ENCODE measurements at places on chromosomes 2 and 18.

DNA sequence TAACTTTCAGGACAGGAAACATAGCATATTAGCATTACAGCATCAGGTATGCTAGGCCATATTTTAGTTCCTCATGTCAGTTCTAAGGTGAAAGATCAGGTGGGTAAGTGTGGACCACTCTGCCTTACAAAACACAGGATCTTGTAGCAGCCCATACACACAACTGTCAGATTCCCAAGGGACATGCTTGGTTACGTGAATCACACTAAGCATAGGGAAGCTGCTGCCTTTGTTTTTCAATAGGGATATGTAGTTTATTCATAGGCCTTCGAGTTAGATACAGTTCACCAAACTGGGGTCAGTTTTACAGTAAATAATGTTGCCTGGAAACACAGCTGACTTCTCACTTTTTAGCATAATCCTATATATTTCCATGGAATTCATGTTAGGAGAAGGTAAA, 116.1 kb upstream of the OTX1 start:
- no peak for DNase-seq

GRCh38 chr18:38007026-38007425, 441.4 kb upstream of the CELF4 start:
- DNase-seq: no peak

DNA sequence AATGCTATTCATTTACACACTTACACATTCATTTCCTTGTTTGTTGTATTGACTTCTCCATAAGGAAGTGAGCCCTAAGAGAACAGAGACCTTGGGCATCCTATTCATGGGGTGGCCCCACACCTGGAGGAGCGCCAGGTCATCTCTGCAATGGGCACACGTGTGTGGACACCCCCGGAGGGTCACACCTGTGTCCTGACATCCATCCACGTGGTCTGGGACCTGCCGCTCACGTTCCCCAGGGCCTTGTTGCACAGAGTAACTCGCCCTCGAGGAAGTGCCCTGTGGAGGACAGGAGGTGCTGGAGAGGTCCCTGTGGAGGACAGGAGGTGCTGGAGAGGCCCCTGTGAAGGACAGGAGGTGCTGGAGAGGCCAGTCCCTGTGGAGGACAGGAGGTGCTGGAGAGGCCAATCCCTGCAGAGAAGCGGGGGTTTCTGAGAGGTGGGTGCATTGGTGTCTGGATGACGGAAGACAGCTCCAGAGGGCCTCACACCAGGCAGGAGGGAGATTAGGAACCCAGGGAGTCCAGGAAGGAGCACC, 73.2 kb upstream of the GPC1 start:
- no peak for DNase-seq

- DNase-seq: no peak
Measured at GRCh38 chr18:69444221-69444620, 43.5 kb downstream of the DOK6 start.

GRCh38 chr2:15675456-15676195, 84.0 kb downstream of the DDX1 start:
- no peak for DNase-seq

DNA sequence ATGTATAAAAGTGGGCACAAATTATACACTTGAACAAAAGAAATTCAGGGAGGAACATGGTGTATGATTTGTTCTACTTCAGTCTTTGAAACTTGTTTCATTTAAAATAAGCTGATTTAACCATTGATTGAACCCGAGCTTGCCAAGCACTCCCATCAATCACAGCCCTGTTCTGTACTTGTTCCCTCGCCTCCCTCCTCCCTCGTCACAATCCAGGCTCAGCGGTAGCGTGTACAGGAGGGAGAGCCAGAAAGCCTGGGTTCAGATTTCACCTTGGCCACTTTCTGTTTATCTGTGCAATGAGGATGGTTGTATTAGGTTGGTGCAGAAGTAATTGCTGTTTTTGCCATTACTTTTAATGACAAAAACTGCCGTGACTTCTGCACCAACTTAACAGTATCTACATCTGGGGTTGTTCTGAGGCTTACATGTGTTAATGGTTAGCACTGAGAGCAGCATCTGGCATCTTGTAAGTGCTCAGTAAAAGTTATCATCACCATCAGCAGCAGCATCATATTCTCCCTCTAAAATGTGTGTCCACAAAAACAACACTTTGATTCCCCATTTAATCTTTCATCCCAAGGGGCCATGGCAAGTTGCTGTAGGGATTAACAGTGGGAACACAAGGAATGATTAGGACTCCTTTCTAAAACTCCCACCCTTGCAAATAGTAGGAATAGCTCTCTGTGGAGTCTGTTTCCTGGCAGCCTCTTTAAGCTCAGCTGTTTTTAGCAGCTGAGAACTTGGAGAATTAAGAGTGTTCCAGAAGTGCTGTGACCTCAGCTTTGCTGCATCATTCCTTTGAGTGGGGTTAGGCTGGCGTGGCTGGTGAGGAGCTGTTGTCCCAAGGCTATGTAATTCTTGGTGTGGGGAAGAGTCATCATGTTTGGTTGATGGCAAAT, 4.7 kb downstream of the DPYSL5 start:
- no peak for DNase-seq

DNA sequence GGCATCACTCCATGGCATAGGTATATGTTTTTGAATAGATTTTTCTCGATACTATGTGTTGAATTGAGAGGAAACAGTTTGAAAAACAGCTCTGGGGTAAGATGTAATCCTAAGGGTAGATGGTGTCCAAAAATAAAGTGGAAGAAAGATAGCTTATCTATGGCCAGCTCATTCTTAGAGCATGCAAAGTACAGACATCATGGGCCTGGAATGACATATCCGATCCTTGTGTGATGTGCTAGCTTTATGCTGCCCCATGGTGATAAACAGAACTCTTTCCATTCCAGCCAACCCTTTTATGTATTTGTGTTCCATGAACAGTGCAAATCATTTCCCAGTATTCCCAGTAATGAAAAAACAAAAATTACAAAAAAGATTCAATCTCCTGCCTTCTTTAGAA, 390.2 kb upstream of the NXPH2 start:
- no peak for DNase-seq

Data from SHP77 (cell line).